ENCODE measurements at places on chromosomes 11 and 22.

- DNase-seq = no peak
Observed at GRCh38 chr11:84969103-84969502, 658.0 kb downstream of the DLG2 start.

DNA sequence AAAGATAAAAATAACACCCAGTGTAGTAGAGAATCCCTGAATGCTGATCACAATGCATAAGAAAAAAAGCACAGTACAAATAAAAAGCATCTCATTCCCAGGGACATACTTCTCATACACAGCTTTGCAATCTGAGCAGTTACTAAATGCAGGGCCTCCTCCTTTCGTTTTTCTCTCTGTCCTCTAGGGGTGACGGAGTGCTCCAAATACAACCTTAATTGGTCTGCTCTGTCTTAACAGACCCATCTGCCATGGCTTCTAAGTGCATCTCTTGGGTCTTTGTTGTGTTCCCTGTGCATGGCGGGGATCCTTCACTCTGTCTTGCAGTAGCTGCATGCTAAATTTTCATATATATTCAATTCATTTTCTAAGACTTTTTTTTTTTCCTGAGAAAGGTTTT, 1114.2 kb upstream of the RAG2 start:
- no peak for DNase-seq

DNA sequence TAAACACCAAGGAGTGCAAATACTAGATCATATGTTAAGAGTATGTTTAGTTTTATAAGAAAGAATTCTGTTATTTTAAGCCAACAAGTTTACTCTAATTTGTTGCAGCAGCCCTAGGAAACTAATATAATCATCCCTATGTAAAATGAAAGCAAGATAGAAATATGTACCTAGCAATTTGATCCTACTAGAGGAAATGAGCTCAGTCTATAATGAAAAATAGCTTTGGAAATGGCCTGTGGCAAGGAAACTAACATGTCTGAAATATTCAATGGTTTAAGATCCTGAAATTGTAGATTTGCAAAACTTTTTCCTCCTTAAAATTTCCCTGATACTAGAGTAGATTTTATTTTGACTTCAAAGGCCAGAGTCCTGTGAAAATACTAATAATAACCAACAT, 112.7 kb upstream of the SLC5A12 start:
- DNase-seq = no peak

GRCh38 chr11:109184376-109184775, 237.6 kb upstream of the C11orf87 start:
- DNase-seq = no peak

- no peak for DNase-seq
Observed at GRCh38 chr11:107691000-107691750, 20.7 kb downstream of the SLN start.

DNA sequence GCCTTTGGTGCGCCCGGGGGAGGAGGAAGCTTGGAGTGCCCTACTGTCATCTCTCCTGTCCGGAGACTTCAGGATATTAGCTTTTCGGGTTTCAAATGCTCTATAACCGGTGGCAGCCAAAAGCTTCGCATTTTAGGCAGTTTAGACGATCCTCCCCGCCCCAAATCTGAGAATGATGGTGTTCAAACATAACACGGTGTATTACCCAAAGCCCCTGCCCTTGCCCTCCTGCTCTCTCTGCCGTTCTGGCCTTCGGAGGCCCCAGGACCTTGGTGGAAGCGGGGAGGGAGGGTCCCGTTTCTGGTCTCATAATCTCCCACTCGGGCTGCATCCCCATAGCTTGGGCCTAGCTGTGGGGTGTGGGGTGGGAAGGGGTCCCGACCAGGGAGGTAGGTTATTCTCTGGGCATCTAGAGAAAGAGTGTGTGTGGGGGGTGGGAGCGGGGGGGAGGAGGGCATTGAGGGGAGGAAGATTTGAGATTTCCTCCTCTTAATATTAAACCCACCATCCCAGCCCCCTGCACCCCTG, 2.3 kb downstream of the PKNOX2 start:
- no peak for DNase-seq

DNA sequence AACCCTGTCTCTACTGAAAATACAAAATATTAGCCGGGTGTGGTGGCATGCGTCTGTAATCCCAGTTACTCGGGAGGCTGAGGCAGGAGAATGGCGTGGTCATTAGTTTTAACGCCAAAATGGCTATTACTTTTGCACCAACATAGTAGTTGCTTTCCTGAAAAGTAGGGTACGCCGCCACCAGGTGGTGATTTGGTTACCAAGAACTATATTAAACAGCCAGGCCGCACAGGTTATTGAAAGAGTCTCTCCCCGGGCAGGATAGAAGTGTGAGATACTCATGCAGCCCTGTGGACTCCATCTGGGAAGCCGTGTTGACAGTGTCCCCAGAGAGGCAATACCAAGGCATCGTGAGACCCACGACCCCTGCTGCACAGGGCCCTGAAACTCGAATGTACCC, 24.6 kb upstream of the LRRC32 start:
- no peak for DNase-seq

DNA sequence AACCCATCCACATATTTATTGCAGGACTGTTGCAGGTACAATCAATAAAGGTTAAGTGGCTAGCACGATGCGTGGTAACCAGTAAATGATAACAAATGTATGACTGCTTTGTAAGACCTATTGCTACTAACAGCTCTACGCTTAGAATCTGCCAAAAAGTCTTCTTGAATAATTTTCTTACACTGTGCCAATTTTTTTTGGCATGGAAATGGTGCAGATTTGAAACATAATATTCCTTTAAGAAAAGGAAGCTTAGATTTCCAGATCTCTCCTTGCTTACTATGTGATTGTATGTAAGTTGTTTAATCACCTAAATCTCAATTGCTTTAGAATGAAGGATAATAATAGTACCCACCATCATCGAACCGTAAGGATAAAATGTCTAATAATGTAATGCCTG, 192.0 kb downstream of the LRRC4C start:
- DNase-seq = no peak

GRCh38 chr11:28495333-28495732, 387.1 kb downstream of the METTL15 start:
- DNase-seq = no peak

GRCh38 chr22:19889951-19890350, 35.3 kb upstream of the GNB1L start:
- no peak for DNase-seq

DNA sequence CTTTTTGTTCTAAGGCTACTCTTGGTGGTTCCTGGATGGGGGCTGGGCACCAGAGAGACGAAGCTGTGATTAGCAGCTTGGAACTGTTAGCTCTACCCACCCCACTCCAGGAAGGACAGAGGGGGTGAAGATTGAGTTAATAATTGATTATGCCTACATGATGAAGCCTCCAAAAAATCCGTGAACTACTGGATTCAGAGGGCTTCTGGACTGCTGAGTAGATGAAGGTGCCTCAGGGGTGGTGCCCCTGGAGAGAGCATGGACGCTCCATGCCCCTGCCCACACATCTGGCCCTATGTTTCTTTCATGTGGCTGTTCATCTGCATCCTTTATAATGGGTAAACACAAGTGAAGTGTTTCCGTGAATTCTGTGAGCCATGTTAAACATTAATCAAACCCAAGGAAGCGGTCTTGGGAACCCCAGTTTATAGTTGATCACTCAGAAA, 47.3 kb upstream of the CYP2D6 start:
- no peak for DNase-seq

GRCh38 chr11:26244207-26244606, 87.7 kb upstream of the ANO3 start:
- DNase-seq = no peak

DNA sequence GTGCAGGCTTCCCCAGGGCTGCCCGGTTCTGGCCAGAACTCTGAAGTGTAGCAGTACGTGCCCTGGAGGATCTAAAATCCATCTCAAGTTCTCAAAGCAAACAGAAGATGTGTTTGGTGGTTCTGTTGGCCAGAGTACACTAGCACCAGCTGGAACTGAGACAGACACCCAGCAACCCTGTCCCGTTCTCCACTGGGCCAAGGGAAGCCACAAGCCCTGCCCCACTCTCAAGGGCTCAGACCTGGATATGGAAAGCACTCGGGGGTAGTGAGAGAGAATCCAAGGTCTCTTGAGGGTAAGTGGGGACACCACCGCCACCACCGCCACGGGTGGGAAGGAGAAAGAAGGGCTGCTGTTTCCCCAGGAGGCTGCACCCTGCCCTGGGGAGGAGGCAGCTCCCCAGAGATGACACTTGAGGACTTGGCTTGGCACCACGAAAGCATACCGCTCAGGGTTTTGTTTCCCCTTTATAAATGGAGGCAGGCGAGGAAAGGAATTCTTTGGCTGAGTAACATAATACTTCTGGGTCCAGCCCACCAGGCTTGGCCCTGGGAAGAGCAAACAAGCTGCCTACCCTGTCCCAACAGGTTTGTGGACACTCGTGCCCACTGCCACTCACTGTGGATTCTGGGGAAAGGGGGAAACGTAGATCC, 56.1 kb upstream of the POU2AF1 start:
- no peak for DNase-seq

GRCh38 chr11:3944198-3944597, 88.7 kb downstream of the STIM1 start:
- DNase-seq = no peak

DNA sequence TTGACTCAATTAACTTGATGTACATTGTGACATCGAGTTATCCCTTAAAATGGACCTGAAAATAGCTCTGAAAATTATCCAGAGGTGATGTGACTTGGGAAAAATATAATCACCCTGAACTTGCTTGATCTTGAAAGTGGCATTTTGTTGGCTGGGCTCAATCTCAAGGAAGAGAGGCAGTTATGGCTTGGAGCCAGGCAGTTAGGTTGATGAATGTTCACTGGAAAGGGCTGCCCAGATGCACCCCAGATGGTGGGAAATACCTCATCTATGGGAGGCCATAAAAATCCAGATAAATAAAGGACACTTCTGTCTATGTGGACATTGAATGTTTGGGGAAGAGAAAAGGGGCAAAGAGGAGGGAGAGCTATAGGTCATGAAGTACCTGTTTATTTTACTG, 55.7 kb upstream of the OR5AN1 start:
- DNase-seq = no peak

GRCh38 chr22:45103756-45104155, 60.0 kb upstream of the NUP50 start:
- no peak for DNase-seq

DNA sequence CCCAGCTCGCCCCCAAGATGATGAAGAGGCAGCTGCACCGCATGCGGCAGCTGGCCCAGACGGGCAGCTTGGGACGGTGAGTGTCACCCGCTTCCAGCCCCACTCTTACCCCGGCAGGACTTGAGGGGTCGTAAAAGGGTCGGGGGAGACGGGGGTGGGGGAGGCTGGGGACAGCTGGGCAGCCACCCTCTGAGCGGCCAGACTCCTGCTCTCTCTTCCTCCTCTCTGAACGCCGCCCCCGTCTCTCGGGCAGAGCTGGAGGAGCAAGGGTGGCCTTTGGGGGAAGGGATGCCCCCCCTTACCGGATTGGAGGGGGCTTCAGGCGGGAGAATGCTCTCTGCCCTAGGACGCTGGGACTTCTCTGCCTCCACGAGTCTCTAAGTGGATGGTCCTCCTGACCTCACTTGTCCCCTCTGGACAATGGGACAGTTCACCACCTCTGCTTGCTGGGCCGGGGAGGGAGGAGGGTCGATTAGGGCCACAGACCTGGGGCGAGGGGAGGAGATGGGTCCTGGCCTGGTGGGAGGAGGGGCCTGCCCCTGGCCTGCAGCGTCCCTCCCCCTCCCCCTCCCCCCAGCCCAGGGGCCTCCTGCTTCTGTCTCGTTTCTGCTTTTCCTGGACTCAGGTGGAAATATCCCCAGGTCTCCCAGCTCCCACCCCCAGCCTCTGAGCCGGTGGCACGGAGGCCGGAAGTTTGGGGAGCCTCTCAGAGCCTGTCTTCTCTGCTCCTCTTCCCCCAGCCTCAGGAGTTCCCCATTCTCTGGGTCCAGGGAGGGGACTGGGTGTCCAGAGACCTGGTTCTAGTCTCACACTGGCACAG, 512 bp downstream of the SH3BP1 start:
- no peak for DNase-seq

DNA sequence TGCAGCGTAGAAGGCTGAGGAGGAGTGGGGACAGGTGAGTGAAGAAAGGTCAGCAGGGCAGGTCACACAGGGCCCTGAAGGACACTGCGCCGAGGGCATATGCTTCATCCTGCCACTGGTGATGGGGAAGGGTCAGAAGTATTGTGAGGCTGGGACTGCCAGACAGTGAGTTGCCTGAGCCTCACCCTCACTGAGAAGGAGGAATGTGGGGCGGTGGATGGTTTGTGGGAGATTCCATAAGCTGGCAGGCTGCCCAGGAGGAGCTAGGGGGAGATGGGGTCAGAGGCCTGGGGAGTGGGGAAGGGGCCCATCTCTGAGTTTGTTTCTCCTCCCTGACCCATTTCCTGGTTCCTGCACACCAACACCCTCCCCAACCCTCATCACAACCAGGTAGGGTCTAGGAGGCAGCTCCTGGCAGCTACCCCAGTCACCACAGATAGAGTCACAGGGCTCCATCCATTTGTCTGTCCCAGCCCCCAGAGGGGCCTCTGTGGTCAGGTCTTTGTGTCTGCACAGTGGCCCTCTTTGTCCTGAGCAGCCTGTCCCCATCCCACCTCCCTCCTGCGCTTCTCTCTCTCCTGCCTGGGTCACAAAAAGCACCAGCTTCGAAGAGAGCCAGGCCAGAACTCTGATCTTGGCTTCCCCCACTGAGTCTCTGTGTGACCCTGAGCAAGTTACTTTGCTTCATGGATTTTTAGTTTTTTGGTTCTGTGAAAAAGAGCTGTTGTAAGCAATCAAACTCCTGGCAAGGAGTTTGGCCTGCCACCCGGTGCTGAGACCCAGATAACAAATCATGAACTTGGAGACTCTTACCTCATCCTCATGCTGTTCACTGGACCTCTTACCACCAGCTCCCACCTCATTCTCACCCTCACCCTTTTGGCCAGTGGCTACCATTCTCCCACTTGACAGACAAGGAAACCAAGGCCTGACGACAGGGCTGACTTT, 4.6 kb upstream of the P2RY2 start:
- DNase-seq = no peak

GRCh38 chr22:26463101-26463661, 20.4 kb downstream of the HPS4 start:
- DNase-seq = no peak

DNA sequence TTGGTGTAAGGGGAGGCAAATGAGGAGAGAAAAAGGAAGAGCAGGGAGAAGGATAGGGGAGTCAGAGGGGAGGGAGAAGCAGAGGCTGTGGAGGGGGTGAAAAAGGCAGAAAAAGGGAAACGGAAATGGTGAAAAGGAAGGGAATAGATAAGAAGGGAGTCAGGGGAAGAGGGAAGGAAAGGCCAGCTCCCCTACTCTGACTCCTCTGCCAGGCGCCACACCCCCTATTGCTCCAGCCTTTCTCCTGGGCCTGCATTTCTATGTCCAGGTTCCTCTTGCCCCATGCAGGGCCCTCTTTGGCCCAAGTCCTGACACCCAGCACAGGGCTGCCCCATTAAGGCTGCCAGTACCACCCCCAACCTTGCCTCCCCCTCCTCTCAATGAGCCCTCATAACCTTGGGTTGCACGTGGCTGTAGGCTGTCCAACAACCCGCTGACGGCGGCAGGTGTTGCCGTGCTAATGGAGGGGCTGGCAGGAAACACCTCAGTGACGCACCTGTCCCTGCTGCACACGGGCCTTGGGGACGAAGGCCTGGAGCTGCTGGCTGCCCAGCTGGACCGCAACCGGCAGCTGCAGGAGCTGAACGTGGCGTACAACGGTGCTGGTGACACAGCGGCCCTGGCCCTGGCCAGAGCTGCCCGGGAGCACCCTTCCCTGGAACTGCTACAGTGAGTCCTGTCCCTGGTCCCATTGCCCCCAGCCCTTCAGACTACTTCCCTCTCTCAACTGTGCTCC, 3.4 kb upstream of the NHERF4 start:
- no peak for DNase-seq

GRCh38 chr22:32023251-32023827, 19.7 kb upstream of the SLC5A1 start:
- no peak for DNase-seq
